ENCODE measurements at places on chromosomes 2 and 18.

DNA sequence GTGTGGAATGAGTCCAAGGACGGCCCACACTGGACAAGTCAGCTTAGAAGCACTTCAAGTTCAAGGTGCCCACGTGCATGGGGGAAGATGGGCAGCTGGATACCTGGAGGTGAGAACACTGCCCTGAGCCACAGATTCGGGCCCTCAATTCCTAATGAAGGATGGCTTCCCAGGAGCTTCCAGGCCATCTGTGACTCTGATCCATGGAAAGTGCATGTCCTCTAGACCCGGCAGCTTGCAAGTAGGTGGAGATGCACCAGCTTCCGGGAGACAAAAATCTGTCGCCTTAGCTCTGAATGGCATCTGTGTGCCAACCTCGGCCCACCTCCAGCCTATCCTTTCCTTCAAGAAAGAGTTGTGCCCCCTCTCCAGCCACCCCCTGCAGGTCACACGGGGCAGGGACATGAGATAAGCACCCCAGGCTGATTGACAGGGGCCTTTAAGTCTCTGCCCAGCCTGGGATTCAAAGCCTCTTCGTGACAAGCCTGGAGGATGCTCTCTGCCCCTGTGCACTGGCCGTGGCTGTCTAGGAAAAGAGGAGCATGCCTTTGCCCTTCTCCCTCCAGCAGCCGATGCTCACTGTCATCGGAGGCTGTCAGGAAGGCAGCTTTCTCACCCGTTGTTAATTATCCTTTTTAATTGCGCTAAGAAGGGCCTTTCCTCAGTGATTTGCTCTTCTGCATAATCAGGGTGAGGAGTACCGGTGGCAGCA, 65.5 kb downstream of the BIN1 start:
- DNase-seq = no peak

GRCh38 chr2:45578056-45578843, 32.8 kb downstream of the SRBD1 start:
- no peak for DNase-seq

GRCh38 chr2:3633982-3634595, 23.9 kb upstream of the ALLC start:
- DNase-seq = no peak

DNA sequence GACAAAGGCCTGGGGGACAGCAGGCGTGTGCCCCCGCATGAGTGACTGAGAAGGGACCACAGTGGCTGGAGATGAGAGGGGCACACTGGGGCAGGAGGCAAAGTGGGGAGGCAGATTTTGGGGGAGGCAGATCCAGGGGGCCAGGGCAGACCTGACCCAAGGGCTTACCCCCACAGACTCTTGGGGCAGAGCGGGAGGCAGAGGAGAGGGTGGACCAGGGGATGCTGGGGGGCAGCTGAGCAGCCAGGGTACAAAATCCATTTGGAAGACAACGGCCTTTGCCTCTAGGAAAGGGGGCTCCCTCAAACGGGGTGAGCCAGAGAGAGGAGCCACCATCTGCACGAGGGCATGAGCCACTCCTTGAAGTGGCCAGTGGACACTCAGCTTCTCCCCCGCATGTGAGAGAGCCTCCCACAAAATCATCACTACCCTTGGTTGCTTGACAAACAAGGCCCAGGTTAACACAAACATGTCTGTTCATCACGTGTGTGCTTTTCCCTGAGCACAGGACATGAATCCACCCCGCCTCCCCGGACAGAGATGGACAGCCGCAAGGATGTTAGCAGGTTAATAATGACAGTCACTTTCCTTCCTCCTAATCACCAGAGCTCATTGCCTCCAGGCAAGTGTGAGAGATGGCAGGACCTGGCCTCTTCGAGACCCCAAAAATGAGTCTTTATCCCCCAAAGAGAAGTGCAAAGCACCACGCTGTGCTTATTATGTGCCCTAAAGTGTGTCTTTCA, 72.0 kb upstream of the RAB6C start:
- DNase-seq = no peak

GRCh38 chr2:28546242-28546641, 50.4 kb downstream of the PLB1 start:
- no peak for DNase-seq

GRCh38 chr2:12552092-12552491, 164.6 kb upstream of the TRIB2 start:
- no peak for DNase-seq

DNA sequence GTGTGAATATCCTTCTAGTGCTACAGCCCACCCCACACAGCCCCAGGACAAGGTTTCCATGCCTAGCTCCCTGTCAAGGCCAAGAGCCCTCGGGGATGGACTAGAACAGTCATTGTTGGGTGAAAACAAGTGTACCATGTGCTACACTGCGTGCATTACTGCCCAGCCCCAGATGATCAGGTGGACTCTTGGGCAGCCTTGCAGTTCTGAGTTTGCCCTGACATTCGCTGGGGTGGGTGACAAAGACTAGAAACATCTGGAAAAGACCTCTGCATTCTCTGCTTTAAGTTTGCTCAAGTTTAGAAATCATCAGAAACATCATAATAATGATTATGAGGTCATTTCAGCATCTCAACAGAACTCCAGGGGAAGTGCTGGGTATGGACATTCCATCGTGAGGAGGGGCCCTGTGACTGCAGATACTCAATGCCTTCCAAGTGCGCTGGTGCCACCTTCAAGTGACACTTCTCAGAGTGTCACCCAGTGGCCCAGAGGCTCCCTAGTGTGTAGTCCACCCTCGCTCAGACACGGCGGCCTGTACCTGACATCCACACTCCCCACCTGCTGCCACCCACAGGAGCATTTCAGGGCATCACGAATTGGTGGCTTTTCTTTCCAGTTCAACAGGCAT, 5.3 kb upstream of the PXDN start:
- no peak for DNase-seq

DNA sequence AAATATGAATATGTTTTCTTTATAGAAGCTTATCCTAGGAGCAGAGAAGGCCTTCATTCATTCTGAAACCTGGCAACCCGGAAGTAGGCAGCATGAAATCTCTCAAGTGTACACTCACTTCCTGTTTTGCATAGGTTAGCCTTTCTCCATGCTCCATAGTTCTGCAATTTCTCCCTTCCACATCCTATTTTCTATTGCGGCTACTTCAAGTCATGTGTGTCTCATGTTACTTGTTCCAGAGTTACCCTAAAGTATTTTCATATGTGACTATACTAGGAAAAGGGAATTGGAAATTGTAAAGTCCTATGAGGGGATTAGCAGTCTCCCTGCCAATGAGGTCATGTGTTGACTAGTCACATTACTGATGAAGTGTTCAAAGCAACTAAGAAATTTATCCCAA, 320.6 kb downstream of the NCKAP5 start:
- DNase-seq = no peak

- no peak for DNase-seq
Observed at GRCh38 chr2:233411162-233411561, 56.9 kb downstream of the DGKD start.

- DNase-seq = no peak
Observed at GRCh38 chr2:216657086-216657855, 24.1 kb downstream of the IGFBP2 start.

GRCh38 chr2:70712916-70713315, 55.1 kb downstream of the ADD2 start:
- DNase-seq = no peak

DNA sequence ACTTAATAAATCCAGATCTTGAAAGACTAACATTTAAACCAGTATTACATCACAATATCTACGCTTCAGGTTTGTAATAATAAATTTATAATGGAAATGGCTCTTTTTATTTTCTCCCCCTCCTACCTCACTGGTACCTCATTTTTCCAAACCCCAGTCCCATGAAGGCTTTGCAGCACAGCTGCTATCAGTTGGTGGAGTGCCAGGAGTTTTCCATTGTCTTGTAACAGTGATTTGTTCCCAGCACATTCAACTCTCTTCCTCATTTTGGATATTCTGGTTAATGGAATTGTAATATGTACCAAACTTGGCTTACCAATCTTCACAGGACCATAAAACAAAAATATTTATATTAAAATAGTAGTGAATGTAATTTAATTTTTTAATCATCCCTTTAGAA, 91.2 kb downstream of the VRK2 start:
- DNase-seq = no peak

- DNase-seq = no peak
Observed at GRCh38 chr2:9002637-9003365, 683 bp downstream of the MBOAT2 start.

DNA sequence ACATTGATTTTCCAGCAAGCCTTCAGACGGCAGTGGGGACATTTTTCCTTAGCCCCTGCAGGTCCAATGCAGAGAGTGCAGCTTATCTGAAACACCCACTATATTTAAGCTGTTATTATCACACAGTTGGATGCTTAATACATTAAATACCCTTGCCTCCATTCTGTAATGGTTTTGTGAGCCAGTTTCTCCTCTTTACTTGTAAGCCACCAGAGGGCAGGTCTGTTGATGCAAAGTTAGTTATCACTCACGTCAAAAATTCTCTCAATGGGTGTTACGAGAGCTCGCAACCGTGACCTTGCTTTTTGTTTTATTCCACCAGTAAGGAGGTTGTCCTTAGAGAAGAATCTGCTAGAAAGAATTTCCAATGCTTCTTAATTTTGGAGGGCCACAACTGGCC, 189.8 kb downstream of the INSIG2 start:
- DNase-seq = no peak

DNA sequence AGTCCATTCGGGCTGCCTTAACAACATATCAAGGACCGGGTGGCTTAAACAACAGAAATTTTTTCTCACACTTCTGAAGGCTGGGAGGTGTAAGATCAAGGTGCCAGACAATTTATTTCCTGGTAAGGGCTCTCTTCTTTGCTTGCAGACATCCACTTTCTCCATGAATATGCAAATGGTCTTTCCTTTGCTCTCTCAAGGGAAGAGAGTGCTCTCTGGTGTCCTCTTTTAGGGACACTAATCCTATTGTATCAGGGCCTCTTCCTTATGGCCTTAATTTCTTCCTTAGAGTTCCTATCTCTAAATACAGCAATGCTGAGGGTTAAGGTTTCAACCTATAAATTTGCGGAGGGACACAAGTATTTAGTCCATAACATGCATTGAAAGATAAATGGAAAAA, 770.8 kb downstream of the DSC3 start:
- DNase-seq = no peak
